ENCODE measurements at places on chromosomes 1 and 21. TPM values are rescaled to one million over a fixed set of nuclear protein-coding genes. Genes with fewer than 3 reads are reported as not detected.

DNA sequence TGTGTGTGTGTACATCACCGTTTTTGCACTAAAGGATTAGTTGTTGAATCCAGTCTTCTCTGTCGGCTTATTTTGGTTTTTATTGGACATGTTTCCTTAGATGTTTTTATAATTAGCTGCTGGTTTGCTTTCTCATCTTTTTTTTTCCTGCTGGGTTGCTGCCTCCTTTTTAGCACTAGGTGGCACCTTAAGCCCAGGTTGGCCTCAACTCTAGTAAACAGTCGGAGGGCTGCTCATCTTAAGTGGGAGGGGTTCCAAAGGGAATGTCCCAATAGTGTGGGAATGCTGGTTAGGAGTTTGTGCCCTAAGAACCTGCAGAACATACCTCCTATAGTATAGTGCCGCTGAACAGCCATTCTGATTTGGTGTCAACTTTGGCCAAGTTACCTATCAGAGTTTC, 570.1 kb upstream of the CXADR start:
- H3K27ac ChIP-seq = no peak overlapping the region
- H3K27me3 ChIP-seq = no peaks in the 10 kb centered on the region
- no peaks in the 10 kb centered on the region for H3K36me3 ChIP-seq
- no peak for DNase-seq
- no peaks in the 10 kb centered on the region for H3K4me1 ChIP-seq

DNA sequence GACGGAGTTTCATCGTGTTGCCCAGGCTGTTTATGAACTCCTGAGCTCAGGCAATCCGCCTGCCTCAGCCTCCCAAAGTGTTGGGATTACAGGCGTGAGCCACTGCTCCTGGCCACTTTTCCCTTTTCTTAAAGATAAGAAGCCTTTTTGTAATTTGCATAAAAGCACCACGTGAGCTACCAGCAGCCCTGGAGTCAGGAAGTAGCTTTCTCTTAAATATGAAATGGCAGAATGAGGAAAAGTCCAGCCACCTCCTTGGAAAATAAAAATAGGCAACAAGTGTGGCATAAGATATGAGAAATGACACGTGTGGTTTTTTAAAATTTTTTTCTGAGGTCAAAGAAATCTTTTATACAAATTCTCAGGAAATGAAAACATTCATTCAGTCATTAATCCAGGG, 259.7 kb downstream of the DYRK1A start:
- no peaks in the 10 kb centered on the region for H3K4me1 ChIP-seq
- no peaks in the 10 kb centered on the region for H3K36me3 ChIP-seq
- H3K4me3 ChIP-seq = no peak overlapping the region
- no peak overlapping the region for H3K27ac ChIP-seq

- peak overlapping the region; percentile 93 for H3K4me3 ChIP-seq
- H3K4me1 ChIP-seq = peaks cover 36% of the 10 kb centered on the region
- H3K36me3 ChIP-seq = peaks cover 3% of the 10 kb centered on the region
- peak overlapping the region; percentile 51 for H3K27ac ChIP-seq
Observed at GRCh38 chr1:33180226-33180910, 1.5 kb downstream of the TRIM62 start.

GRCh38 chr1:46613661-46614603, 2.7 kb downstream of the MOB3C start:
- H3K4me1 ChIP-seq = peaks cover 64% of the 10 kb centered on the region
- H3K27me3 ChIP-seq = no peaks in the 10 kb centered on the region
- no peaks in the 10 kb centered on the region for H3K36me3 ChIP-seq
- peak overlapping the region; percentile 28 for H3K4me3 ChIP-seq

GRCh38 chr1:56535939-56536338, 43.4 kb downstream of the PLPP3 start:
- no peak overlapping the region for H3K27ac ChIP-seq
- peaks cover 34% of the 10 kb centered on the region for H3K27me3 ChIP-seq
- H3K36me3 ChIP-seq = no peaks in the 10 kb centered on the region

DNA sequence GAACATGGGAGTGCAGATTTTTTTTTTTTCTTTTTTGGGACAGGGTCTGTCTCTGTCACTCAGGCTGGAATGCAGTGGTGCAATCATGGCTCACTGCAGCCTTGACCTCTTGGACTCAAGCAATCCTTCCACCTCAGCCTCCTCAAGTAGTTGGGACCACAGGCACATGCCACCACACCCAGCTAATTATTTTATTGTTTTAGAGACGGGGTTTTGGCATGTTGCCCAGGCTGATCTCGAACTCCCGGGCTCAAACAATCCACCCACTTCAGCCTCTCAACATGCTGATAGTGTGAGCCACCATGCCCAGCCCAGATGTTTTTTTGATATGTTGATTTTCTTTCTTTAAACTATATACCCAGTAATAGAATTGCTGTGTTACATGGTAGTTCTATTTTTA, 57.7 kb downstream of the RGSL1 start:
- no peaks in the 10 kb centered on the region for H3K36me3 ChIP-seq
- no peak overlapping the region for H3K27ac ChIP-seq
- H3K4me1 ChIP-seq = no peaks in the 10 kb centered on the region
- H3K27me3 ChIP-seq = peaks cover 5% of the 10 kb centered on the region
- DNase-seq = no peak
- H3K4me3 ChIP-seq = no peak overlapping the region

- H3K36me3 ChIP-seq = peaks cover 4% of the 10 kb centered on the region
- peaks cover 38% of the 10 kb centered on the region for H3K27me3 ChIP-seq
- no peak for DNase-seq
- H3K4me3 ChIP-seq = no peak overlapping the region
- H3K27ac ChIP-seq = no peak overlapping the region
- H3K4me1 ChIP-seq = peaks cover 4% of the 10 kb centered on the region
Observed at GRCh38 chr1:32438136-32438535, 26.7 kb upstream of the ZBTB8B start.

- peaks cover 34% of the 10 kb centered on the region for H3K36me3 ChIP-seq
- peak overlapping the region; percentile 81 for H3K4me3 ChIP-seq
- H3K27me3 ChIP-seq = no peaks in the 10 kb centered on the region
- DNase-seq = no peak
Observed at GRCh38 chr1:111192658-111193519, 7.6 kb downstream of the DENND2D start.

Gene CR1L
- not detected for total RNA-seq

Gene LINGO4
- total RNA-seq = 0.77 TPM

Gene RIPPLY3
- not detected for total RNA-seq

Gene CELA3B
- not detected for total RNA-seq

Gene RUNX3
- 186 TPM for total RNA-seq
